HTR-8/SVneo (cell line): ENCODE measurements at places on chromosomes 11 and 22.

GRCh38 chr11:130480186-130480585, 31.7 kb downstream of the ADAMTS15 start:
- no peak for DNase-seq

DNA sequence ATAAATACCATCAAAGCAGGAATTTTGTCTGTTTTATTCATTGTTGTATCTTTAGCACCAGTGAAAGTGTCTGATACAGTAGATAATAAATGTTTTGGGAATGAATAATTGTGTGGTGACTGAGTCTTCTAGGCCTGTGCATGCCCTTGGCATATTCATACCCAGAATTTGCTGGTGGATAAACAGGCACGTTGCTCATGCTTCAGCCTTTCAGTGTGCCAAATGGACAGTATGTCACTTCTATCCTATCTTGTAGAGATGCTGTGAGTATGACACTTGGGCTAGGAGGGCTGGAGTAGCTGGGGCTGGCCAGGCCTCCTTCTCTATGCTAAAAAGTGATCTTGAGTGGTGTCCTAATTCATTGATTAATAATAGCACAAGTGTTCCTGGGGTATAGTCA, 287.3 kb upstream of the DDI1 start:
- no peak for DNase-seq

DNA sequence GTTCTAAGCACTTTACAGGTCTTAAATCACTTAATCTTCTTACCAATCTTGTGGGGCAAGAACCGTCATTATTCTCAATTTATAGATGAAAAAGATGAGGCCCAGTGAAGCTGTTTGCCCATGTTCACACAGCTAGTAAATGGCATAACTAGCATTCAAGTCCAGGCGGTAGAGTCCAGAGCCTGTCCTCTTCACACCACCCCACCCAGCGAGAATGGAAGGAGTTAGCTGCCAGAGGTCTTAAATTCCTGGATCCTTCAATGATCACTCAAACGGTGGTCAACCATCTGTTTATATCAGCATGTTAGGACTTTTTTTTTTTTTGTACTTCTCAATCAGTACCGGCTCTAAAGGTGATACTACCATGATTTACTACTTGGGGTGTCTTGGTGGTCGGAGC, 43.3 kb downstream of the PARVA start:
- no peak for DNase-seq

DNA sequence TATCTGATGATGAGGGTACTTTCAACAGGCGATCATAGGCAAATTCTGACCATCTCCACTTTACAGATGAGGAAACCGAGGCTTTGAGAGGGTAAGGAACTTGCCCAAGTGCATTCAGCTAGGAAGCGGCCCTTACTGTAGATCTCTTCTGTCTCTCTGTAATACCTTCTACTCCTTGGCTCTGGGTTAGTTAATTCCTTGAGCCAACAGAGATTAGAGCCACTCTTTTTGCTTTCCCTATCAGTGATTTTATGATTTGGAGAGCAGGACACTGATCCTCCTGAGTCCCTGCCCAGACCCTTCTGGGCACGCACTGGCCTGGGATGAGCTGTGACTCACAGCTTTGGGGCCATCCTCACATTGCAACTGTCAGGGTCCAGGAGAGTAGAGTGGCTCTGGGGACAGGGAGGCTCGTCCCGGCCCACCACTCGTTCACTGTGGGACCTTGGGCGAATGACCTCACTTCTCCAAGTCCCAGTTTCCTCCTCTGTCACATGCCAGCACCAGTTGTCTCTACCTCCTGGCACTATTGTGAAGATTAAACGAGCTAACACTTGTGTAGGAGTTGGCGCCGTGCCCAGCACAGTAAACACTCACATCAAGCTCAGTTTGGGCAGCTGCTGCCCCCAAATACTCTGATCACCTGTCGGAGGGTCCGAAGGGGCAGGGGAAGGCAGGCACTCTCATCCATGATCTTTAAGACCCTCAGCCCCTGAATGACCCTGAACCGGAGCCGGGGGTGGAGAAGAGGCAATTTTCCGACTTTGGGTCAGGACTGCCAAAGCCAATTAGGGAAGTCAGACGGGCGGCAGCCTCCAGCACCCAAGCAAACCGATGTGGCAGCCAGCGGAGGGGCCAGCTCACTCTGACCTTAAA, 235.0 kb downstream of the MIAT start:
- DNase-seq, result peak; percentile 15

GRCh38 chr11:106679581-106679980, 338.7 kb downstream of the GUCY1A2 start:
- DNase-seq, result no peak

DNA sequence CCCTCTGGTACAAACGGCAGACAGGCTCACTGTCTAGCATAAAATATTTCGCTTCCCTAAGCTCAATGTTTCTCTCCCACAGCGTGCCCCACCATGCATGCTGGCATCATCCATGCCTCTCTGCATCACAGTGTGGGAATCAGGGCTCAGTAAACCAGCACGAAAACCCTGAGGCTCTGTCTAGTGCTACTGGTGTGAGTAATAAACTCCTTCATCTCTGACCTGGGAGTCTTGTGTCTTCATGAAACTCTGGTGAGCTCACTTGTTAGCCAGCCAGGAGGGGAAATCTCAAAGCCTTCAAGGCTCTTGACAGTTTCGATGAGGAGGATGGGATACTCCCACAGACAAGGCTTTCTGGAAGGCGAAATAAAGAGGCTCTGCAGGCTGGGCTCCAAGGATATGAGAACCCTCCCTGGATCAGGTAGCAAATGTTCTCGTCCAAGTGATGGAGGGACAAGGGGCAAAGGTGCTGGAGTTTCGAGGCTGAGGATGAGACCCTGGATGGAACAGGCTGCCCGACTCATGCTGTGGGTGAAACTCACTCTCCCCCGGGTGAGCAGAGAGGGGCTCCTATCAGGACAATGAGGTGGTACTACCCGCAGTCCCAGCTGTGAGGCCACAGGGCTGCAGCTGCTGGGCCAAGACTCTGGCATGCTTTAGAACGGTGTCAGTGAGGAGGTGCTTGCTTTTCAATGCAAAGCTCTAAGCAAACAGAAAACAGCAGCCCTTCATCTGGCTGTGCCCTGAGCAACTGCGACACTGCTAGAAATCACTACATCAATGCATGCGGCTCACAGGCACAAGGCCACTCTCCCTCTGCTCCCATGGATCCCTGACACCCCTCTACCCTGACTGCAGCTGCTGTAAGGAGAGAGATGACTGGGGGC, 69.3 kb downstream of the SHANK2 start:
- no peak for DNase-seq

- no peak for DNase-seq
These were observed 205.0 kb upstream of the E2F8 start for GRCh38 chr11:19445771-19446170.

DNA sequence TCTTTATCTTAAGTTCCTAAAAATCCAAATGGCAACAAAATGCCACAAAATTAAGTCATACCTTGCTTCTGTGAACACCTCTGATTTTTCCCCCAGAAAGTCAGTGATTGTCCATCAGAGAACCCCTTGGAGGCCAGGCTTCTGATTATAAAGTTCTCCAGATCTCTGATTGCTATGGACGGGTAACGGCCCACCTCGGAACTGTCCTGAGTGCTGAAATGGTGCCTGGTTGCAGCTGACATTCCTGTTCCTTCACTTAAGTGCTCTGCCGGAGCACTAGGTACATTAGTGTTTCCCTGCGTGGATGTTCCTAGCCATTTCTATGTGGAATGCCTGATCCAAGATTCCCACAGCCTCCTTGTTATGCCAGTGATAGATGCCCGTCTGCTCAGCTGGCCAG, 85.0 kb downstream of the CHST1 start:
- DNase-seq, result peak; percentile 54

- peak; percentile 29 for DNase-seq
These were observed 471 bp downstream of the RNF185 start for GRCh38 chr22:31160328-31160978.

GRCh38 chr11:77181799-77182541, 53.9 kb downstream of the MYO7A start:
- no peak for DNase-seq

GRCh38 chr11:115496892-115497291, 7.3 kb downstream of the CADM1 start:
- DNase-seq, result no peak

GRCh38 chr11:65842144-65842543, 8.4 kb downstream of the SNX32 start:
- DNase-seq, result no peak

DNA sequence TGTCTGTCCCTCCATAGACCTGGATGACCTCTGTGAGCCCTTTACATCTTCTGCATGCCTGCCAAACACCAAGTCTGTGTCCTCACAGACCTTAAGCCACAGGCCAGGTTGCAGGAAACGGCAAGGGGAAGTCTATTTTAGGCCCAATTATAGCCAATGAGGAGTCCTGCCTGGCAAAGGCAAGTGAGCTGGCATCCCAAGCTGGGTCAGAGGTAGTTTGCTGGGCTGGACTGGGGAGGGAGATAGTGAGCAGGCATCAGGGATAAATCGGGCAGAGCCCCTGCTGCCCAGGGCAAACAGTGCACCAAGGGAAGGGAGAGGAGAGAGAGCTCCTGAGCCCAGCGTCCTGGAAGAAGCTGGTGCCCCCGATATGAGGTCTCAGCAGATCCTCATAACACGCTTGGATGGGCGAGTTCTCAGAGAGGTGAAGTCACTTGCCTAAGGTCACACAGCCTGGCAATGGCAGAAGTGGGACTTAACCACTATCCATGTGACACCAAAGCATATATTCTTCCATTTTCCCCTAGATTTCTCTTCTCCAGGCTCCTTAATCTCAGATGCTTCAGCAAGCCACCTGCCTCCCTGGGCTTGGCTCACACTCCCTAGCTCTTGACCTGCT, 3.7 kb upstream of the RELT start:
- DNase-seq, result no peak

GRCh38 chr22:35008213-35008612, 57.7 kb upstream of the ISX start:
- DNase-seq, result no peak

GRCh38 chr11:87463486-87464102, 425.9 kb downstream of the TMEM135 start:
- DNase-seq, result peak; percentile 15

DNA sequence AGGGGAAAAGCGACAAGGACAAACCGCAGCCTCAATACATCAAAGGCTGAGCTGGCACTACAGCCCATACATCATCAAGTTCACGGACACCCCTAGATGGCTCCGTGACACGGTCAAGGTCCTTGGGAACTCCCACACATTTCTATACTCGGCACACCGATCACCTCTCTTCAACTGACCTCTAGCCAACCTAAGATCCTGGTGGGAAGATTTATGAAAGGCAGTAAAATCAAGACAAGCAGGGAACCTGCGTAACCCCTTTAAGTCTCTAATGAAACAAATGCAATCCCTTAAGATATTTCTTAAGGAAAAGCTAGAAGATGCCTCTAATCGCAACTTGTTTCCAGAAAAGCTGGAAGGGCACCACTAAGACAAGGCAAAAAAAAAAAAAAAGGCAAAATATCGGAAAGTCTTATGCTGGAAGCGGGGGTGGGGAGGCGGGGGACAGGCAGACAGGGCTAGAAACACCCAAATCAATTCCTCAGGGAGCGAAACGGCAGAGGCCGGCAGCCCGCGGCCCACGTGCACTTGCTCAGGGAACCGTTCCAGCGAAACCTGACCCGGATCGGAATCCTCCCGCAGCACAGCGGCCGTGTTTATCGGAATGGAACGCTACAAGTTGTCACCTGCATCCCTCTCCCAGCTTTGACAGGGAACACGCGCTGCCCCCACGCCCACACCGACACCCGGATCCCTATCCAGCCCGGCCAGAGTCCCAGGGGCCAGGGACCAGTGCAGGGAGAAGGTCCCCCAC, 1.4 kb downstream of the ARHGAP20 start:
- peak; percentile 23 for DNase-seq

- no peak for DNase-seq
These were observed 126.3 kb upstream of the CARD18 start for GRCh38 chr11:105265845-105266244.

GRCh38 chr11:90798769-90799168, 575.9 kb upstream of the CHORDC1 start:
- no peak for DNase-seq

GRCh38 chr11:2393111-2393868, 7.3 kb upstream of the TSSC4 start:
- no peak for DNase-seq

DNA sequence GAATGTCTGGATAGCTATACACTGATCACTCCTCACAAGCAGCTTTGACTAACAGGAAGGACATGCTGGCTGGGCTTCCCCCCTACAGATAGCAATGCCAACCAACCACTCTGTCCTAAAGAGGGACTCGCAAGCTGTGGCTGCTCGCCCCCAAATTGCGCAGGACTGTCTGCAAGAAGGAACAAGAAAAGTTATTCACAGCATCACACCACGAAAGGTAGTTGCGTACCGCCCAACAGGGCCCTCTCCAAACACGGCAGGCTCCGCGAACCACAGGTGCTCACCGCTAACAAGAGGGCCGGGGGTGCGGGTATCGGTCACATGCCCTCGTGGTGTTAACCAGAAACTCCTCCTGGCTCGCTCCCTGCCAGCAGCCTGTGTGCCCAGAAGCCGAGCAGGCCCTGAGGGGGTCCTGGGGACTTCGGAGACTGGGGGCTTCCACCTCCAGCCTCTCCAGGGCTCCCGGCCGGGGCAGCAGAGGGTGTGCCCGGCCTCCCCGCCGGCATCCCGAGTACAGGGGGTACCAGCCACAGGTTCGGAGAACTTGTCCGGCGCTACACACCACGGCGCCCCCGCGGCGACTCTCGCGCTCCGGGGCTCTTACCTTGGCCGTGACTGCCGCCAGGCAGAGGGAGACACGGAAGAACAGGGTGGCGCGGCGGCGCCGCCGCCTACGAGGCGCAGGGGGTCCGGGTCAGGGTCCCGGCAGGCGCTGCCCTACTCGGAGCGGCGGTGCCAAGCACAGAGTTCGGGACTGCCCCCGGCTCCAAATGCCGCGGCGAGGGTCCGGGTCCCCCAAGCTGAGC, 682 bp downstream of the LARGE1 start:
- no peak for DNase-seq

DNA sequence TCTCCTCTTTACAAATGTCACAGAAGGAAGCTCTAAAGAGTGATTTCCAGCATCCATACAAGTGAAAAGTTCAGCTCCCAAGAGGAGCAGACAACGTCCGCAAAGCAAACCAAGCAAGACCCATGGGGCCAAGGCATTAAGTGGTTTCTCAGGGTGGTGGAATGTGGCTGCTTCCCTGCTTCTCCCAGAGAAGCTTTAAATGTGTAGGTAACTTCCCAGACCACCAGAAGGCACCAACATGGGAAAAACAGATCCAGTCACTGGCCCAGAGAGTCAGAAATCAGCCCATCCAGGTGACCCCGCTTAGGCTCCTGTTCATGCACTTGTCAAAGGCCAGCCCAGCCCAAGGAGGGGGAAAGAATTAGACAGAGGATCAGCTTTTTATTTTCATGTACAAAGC, 13.3 kb upstream of the PHF21A start:
- no peak for DNase-seq
